Hematopoietic multipotent progenitor cell (in vitro differentiated cells): ENCODE measurements at places on chromosomes 2 and 18.

DNA sequence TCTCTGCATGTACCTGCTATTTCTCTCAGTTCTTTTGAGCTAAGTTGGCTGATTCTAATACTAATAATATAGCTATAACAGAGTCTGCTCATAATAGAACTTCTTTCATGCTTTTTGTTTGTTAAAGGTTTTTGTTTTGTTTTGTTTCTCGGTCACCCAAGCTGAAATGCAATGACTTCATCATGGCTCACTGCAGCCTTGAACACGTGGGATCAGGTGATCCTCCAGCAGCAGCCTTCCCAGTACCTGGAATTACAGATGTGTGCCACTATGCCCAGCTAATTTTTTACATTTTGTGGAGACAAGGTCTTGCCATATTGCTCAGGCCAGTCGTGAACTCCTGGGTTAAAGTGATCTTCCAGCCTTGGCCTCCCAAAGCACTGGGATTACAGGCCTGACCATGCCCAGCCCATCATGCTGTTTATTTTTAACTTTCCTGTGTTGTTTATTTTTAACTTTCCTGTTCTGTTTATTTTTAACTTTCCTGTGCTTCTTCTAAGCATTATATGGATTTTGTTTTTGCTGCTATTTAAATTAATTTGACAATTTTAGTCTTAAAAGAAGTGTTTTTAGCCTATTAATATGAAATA is 763.8 kb upstream of the CDH7 start:
- DNase-seq = no peak

DNA sequence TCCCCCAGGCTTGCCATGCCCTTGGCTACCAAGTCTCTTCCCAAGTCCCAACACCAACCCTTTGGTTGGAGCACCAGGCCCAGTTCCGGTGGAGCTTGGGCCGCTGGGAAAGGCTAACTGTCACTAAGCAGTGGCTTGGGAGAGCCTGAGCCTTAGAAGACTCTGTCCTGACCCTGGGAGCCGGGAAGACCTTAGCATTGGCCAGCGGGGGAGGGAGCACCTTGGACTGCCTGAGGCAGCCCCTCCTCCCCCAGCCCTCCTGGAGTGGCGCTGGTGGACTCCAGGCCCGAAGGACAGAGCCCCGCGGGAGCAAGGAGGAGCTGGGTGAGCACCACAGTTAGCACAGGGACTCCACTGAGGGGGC is 62.5 kb upstream of the POMC start:
- no peak for DNase-seq

DNA sequence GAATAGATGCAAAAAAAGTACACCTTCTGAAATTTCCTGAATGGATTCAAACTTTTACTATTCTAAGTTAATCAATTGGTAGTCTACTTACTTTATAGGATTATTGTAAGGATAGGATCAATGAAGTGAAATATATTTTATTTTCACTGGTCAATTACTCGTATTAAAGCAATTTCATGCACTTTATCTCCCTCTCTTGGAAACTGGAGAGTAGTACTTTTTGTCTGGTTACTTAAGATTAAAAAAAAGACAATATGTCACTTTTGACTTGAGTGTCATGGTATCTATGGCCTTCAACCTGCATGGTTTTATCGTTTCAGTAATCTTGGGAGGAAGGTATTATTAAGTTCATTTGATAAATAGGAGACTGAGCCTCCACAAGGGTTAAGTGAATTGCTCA is 1.0 kb upstream of the KYNU start:
- no peak for DNase-seq

DNA sequence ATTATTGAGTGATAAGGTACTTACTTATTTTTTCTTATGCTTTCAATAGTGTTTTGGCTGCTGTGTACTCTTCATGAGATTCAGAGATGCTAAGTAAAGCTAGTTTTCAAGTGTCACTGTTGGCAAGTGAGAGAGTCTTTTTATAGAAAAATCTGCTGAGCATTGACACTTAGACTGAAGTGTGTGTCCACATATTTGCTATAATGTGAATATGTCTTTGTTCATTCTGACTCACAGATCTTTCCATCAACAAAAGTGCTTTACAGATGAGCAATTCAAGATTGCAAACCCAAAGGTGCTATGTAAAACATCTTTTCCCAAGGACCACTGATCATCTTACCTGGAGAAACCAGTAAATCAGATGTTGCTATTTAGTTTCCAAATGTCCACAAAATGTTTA is 410.6 kb upstream of the FIGN start:
- DNase-seq = no peak

DNA sequence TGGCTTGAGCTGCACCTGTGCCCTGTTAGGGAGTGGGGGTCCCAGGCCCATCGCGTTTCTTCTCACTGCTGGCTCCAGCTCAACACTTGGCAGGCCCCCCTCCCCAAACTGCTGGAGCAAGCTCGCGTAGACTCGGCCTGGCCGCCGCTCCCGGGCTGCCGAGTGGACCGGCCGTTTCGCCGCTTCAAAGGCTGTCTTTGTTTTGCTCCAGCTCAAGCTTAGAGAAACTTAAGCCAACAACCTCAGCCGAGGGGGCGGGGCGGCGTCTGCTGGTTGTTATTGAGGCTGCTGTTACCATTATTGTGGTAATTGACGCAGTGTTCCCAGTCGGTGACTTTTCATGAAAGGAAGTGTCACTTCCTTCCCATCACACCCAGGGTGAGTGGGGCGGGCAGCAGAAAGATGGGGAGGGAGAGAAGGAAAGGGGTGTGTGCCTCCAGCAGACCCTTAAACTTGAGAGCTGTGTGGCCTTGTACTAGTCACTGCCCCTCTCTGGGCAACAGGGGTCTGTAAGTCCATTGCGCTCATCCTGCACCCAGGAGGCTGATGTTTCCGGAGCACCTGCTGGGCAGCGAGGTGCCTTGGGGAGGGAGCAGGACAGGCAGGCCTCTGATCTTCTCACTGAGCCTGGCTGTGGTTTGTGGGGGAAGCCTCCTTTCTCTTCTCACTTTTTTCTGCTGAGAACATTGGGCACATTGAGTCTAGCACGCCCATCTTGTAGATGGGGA is 2.1 kb downstream of the ARID5A start:
- DNase-seq = peak; percentile 81

DNA sequence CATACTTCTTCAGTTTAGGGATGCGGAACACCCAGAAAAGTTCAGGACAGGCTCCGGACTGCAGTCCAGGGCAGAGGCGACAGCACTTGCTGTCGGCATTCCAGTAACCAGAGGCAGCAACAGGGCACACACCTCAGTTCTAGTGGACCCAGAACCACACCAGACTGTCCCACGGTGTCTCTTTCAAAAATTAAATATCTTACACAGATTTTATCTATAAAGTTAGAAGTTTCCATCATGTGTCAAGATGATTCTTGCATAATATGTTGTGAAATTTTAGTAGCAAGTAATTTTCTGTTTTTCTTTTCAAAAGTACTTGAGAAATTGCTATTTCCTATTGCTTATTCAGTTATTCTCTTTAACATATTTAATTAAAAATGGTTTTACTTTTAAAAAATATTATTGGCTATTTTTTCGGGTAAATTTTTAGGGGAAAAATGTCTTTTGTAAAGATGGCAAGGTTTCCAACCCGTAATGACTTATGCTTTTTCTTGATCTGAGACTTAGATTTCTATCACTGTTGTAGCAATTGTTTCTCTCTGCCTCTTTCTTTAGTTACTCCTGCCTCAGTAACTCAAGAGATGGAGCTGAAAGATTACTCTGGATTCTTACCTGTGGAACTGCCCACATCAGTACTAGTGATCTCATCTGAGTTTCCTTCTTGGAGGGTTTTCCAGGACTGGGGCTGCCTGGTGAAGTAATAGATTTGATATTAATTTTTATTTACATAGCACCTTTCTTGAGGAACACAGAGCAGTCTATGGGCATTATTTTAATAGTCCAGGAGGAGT is 182.7 kb downstream of the LTBP1 start:
- no peak for DNase-seq

GRCh38 chr2:170298115-170298514 is 120.2 kb downstream of the MYO3B start:
- DNase-seq = no peak

- DNase-seq = peak; percentile 19
Measured at GRCh38 chr2:47072018-47072691, 83.0 kb downstream of the STPG4 start.
